ENCODE measurements at places on chromosomes 3 and 15. TPM values are rescaled to one million over a fixed set of nuclear protein-coding genes. Genes with fewer than 3 reads are reported as not detected.

DNA sequence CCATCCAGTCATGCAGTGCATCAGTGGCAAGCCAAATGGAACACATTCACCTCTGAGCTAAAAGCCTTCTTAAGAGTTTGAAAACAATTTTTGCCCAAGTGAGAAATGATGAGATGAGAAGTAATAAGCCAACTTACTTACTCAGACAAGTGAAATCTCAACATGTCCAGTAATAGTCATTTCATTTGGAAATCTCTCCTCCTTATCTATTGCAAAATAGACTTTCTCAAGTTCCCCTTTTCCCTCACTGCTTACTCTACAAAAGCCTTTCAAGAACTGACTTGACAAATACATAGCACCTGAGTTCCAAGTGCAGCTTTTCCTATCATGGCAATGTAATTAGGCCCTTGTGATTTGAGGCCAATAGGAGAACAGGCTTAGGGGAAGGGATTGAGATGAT, 282.3 kb downstream of the SLC9A9 start:
- peak; percentile 67 for DNase-seq

DNA sequence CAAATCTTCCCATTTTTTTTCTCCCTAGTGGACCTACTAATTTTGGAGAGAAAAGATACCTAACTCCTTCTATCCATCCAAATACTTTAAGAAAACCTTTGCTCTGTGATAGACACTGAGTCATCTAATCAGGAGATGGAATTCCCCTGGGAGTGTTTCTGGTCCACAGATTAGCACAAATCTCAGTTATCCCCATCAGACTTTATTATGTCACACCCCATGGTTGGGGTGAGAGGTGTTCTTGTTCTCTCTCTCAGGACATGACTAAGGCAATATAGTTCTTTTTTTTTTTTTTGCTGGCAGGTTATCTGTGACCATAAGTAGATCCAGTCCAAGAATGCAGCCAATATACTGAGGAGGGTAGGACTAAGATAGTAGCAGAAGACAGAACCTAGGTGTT, 15.8 kb downstream of the SLC9A9 start:
- DNase-seq = no peak

DNA sequence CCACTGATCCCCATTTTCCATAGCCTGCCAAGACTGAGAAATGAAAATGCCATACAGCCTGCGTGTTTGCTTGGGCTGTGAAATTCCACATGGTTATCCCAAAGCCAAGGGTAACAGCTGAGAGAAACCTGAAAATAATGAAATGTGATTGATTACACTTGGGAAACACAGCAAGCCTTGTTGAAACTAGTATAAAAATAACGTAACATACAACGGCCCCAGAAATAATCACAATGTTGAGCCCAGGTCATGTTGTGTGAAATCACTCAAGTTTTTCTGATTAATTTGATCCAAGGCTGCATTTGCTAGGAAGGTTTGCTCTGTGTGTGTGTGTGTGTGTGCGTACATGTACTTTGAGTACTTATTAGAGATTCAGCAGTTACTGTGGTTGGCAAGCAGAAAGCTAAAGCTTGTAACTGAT, 269.0 kb downstream of the OXSM start:
- no peak for DNase-seq

DNA sequence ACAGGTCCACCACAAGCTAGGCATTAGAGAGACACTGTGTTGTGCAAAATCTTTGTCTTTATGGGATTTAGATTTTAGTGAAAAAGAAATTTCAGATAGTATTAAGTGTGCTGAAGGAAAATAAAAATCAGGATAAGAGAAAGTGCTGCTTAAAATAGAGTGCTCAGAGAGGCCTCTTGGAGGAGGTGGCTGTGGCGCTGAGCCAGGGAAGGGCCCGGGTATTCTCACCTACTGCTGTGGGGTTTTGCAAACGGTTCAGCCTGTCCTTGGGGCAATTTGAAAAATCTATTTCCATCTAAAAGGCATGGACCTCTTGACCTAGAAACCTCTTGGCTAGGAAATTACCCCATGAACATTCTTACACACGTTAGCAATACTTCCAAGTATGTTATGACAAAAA, 267.7 kb downstream of the TJP1 start:
- DNase-seq = no peak

DNA sequence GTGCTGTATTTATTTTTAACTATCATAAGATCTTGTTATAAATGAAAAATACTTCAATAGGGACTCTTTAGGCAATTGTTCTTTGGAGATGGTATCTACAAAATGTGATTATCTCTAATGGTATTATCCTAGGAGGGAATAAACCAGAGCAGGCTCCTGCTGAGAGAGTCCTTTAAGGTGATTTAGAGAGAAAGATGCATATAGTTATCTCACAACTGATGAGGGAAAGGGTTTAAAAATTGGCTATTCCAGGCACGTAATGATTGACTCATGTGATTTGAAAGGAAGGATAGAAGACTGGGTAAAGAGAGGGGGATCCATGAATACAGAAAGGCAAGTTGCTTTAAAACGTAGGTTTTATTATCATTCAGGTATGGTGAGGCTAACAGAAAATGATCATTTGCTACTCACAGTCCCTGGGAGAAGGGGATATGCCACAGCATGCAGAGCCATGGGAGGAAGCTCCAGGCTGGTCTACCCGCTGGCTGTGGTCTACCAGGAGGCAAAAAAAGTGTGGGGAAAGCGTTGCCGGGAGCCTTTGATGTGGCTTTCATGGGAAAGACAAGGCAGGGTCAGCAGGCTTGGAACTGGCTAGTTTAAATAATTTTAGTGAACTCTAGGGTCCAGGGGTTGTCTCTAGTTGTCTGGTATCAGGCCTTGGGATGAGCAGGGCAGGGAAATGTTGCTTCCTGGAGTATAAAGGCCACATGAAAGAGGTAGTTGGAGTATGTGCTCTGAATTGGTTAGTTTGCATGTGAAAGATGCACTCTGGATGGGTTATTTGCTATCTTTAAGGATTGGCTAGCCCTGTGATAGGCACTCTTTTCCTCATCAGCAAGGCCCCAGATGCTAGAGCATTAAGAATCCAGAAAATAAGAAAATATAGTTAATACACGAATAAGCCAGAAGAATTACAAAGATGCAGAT, 798.4 kb upstream of the GRM7 start:
- no peak for DNase-seq

GRCh38 chr3:141083836-141084649, 32.9 kb downstream of the SPSB4 start:
- DNase-seq = peak; percentile 67

DNA sequence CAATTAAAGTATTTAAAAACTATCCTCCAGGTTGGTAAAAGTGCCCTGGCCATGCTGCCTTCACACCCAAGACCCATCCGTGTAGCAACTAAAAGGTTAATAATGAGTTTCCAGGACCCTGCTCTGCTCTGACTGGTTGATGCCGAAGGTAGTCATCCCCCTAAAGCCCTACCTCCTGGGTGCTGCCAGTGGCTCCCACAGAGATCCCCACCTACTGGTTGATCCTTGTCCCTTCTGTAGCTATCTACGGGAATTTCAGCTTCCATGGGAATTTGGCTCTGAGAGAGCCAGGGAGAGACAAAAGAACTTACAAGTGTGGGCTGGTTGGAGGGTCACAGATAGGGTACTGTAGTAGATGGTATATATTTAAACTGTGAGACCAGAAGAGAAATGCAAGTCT, 110.6 kb upstream of the NANOGP8 start:
- no peak for DNase-seq

- no peak for DNase-seq
Measured at GRCh38 chr15:35047528-35047927, 37.6 kb downstream of the NANOGP8 start.

The CFAP100 gene
- not detected for total RNA-seq

DNA sequence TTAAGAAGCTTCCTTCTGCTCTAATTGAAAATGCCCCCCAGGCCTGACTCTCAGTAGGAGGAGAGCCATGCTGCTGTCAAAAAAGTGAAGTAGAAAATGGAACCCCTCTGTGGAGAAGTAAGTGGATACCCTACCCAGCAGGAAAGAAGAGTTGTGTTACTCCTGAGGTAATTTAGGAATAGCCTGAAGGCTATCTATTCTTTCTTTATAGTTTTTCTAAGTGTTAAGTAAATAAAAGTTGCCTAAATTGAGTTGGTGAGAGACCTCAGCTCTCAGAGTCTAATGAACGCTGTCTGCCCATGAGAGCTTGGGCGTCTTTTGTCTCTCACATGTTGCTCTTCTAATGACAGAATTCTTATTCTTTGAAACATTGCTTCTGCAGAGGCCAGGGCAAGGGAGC, 116.2 kb downstream of the NSUN3 start:
- DNase-seq = no peak

DNA sequence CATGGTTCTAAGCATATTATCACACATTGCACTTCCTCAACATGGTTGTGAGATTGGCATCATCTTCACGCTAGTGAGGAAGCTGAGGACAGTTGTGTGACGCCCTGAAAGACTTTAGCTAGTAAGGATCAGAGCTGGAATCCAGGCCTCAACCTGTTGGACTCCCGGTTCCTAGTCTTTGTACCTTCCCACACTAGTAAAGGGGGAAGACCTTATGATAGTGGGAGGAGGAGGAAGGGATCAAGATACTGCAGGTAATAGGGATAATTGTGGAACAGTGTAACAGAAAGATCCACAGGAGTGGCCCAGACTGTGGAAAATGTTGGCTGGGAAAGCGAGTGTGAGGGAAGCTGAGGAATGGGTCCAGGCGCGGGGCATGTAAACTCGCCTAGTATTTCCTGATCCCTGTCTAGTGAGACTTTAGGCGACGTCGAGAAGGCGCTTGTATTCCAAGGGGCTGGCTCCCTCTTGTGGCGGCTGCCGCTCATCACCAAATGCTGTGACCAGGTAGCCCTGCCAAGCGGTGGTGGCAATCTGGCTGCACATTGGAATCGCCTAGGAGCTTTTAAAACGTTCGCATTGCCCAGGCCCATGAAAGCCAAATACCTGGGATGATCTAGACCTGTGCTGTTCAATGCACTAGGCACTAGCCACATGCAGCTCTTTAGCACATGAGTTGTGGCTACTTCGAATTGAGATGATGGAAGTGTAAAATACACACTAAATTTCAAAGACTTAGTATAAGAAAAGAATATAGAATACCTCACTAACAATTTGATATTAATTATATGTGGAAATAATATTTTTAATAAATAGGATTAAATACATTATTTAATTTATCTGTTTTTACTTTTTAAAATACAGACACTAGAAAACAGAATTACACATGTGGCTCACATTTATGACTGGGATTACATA, 38.8 kb upstream of the CLDN18 start:
- DNase-seq = peak; percentile 72

All from cardiac muscle cell (in vitro differentiated cells and primary cell).